Cardiac septum (tissue), 1 donor: ENCODE measurements at places on chromosomes 4 and X.

GRCh38 chrX:72382202-72382595, 76.5 kb upstream of the CITED1 start:
- DNase-seq, result no peak

DNA sequence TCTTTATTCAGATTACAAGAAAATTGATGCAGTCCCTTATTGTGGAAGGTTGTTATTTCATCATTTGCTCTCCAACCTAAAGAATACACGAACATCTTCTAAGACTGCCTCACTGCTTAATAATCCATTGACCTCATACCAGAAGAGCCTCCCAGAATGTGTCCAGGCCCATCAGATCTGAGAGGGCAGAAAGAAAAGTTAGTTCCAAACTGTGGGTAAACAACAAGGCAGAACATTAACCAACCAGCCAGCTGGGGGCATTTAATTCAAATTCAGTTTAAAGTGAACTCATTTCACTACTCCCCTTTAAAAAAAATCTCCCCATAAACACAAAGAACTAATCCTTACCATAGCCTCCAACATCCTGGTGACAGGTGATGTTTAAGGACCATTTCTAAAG, 13.8 kb downstream of the GPC4 start:
- DNase-seq, result no peak

DNA sequence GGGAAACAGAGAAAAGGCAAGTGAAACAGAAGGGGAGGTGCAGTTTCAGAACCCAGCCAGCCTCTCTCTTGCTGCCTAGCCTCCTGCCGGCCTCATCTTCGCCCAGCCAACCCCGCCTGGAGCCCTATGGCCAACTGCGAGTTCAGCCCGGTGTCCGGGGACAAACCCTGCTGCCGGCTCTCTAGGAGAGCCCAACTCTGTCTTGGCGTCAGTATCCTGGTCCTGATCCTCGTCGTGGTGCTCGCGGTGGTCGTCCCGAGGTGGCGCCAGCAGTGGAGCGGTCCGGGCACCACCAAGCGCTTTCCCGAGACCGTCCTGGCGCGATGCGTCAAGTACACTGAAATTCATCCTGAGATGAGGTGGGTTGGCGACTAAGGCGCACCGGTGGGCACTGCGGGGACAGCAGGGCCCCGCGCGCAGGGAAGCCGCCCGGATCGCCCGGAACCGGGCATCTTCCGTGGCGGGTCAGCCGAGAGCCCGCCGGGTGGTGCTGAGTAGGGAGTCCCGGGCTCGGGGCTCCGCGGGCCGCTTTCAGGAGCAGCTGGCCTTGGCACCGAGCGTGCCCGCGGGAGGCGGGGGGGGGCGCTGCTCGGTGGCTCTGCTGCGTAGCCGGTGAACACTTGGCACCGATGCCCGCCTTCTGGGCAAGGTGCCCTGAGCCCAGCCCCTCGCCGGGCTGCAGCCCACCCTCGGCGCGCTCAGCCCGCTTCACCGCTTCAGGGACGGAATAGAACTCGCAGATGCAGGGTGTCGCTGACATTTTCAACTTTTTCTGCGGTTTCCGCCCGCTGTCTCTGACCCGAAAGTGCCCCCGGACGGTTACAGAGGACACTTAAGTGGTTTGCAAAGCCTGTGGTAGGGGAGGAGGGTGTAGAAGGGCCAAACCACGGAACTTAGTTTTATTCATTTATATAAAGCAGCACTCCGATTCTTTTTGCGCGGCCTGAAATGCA, at the start of gene CD38:
TSS of gene CD38 (plus strand) at position 40 of the 953 bp plus-strand sequence. CDS start at position 127, 87 bp downstream.
- DNase-seq, result no peak

GRCh38 chr4:30416547-30416946, 303.6 kb upstream of the PCDH7 start:
- DNase-seq, result no peak

DNA sequence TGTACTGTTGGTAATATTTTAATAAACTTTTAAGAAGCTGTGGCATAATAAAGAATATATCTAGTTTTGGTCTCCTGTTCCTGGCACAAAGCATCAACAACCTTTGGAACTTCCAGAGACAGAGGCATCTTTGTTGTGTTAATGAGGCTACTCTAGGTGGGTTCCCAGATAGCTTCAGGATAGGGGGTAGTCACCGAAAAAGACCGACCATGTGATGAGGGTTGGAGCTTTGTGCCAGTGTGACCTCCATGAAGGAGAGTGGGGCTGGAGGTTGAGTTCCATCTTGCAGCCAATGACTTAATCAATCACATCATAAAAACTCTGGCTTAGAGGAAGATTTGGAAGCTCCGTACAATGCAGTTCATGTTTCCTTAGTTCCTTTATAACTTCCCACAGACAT, 9.9 kb downstream of the PPAT start:
- no peak for DNase-seq

DNA sequence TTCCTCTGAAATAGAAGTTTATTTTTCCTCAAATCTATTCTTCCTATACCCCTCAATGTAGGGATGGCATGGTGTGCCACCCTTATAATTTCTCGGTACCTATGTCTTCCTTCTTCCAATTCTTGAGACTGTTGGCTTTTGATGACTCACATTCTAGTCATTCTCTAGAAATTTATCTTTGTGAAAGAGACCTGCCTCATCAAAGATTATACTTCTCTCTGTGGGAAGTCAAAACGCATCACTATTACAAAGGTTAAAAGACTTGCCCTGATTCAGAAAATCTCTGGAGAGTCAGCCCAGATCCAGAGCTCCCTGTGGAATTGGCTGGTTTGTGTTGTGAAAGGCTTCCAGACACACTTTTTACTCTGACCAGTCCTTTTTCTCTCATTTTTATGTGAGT, 65.9 kb upstream of the FSTL5 start:
- no peak for DNase-seq

DNA sequence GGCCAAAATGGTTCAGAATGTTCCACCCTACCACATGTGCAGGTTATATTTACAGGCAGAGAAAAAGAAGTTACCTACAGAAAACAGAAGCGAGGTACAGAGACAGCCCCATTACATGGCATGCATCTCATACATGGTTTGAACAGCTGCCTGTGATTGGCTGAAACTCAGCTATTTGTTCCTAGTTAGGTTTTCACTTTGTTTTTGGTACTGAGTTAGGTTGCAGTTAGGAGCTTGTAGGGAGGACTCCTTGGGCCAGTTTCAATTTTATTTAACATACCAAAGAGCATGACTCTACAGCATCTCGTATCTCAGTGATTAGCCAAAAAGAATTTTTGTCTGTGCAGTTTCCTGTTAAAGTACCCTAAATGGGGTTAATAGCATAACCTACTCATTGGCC, 392.0 kb downstream of the MAPK10 start:
- no peak for DNase-seq

- no peak for DNase-seq
These were observed 80.8 kb downstream of the ANKRD50 start for GRCh38 chr4:124631760-124632159.

DNA sequence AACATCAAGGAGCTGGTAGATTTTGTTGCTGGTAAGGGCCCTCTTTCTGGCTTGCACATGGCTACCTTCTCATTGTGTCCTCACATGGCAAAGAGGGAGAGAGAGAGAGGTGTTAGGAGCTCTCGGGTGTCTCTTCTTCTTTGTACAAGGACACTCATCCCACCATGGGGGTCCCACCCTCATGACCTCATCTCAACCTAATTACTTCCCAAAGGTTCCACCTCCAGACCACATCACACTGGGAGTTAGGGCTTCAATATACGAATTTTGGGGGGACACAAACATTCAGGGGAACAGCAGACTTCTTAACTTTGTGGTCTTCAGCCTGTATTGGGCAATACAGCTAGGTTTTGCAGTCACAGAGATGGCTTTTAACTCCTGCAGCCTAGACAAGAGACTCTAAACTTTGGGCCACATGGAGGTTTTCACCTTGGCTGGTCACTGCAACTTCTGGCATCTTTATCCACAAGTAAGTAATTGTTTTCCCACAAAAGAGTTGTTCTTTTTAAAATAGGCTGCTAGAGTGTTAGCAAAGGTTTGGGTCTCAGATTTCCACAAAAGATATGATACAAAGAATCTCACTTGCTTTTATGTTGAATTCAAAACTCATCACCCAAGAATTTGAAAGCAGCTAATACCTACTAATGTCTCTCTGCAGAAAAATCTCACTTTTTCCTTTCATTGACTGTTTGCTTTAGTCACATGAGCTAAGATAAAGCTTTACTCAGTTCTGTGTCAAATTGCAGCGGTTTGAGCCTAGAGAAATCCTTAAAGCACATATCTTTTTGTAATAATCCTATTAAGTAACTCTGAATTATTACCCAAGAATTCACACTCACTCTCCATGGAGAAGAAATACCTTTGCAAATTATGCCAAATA, 39.6 kb upstream of the BBS12 start:
- DNase-seq, result no peak

DNA sequence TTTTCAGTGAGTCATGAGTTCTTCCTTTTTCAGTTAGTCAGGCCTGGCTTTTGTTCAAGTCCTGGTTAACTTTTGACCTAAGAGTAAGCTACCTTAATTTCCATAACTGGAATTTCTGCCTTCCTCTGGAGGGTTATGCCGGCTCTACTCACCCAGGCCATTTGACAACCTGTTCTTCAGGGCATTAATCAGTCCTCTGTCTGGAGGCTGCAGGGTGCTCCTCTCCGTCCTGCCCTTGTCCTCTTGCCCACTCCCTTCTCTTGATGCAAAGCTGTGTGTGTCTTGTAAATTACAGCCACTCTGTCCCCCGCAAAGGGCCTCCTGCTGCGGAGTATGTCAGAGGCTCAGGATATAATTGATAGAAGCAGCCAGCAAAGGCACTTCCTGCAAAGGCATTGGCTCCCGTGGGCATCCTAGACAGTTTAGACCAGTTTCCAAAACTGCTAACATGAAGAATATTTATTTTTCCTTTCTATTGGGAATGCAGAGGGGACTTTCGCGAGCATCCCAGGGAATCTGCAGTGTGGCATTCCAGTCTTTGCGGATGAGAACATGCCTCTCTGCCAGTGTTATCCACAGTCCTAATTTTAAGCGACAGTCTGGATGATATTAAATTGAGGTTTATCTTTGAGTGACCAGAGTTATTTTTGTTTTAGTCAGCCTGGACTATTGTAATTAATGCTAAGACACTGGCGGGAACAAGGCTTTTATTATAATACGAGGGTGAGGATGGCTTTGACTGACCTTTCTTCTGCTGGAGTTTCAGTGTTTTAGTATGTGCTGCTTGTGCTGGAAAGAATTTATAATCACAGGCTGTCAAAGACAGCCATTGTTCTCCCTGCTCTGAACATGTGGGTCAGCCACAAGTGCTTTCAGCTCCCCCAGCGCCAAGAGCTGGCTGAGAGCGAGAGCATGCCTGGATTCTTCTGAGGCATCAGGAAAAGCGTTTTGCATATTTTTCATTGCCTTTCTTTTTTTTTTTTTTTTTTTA, 74.2 kb downstream of the LIMCH1 start:
- DNase-seq, result no peak

- peak; percentile 87 for DNase-seq
These were observed 426 bp downstream of the SLBP start for GRCh38 chr4:1711571-1712215.

DNA sequence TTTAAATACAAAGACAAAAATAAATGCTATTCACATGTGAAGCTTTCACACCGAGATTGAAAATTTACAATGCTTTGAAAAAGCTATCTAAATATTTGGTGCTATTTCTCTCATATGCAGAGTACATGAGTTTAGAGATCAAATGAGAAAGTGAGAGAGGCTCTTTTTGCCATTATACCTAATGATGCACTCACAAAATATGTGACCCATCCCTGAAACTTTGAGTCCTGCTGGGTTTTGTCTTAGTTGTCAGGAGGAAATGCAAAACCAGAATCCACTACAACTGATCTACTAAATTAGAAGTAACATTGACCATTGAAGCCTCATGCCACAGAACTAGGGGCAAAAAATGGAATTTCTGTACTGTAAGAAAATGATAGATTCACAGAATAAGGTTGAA, 251.7 kb downstream of the MAPK10 start:
- no peak for DNase-seq

- DNase-seq, result no peak
These were observed 84.3 kb downstream of the TRAM1L1 start for GRCh38 chr4:117001077-117001476.

DNA sequence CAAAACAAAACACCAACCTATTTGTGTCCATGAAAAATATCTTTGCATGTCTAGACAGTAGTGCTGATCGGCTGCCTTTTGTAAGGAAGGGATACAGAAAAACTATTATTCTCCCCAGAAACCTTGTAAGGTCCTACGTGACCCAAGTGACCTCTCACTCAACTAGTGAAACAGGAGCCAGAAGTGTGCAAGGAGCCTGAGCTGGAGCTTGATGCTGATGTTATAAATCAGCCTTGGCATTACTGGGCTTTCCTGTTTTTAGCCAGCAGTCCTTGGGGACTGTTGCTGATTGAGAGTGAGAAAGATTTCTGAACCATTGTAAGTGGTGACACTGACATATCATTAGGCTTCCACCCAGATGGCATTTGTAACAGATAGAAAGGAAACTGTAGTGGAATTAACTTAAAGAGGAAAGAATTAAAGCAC, 100.8 kb upstream of the LIMCH1 start:
- DNase-seq, result no peak

- DNase-seq, result no peak
These were observed 17.2 kb upstream of the RTL9 start for GRCh38 chrX:110341189-110342035.

GRCh38 chr4:172794307-172794703, 374.3 kb upstream of the GALNT7 start:
- no peak for DNase-seq

GRCh38 chr4:152304220-152304619, 231.7 kb downstream of the FBXW7 start:
- DNase-seq, result no peak

DNA sequence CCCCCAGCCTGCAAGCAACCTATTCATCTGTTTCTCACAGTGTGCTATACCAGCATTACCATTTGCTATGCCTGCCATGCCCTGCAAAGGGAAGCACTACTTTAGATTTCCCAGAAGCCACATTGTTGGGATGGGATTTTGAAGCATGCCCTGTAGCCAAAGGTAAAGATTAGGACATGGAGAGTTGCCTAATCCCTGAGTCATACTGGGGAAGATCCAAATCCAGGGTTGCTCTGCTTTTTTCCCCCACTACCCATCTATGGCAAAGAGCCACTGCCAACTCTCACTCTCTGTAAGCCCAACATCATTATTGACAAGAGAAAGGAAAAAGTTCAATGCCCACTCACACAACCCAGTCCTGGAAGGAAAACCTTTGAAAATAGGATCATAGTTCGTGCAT, 36.7 kb upstream of the TMEM164 start:
- DNase-seq, result no peak

DNA sequence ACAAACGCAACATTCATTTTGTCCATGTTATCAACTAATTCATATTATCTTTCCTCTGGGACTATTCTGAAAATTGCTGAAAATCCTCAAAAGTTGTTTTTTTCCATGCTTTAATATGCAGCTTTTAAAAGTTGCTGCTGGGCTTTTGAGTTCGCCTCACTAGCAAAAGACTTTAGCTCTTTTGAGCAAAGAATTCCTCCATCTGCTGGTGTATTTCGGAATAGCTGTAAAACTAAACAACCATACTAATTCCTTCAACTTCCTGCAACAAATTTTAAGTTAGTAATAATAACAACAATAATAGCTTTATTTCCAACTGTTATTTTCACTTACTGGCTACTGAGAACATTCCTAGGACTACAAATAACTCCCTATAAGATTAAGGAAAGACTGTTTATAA, 124.5 kb upstream of the PLAC1 start:
- DNase-seq, result no peak
